Hematopoietic multipotent progenitor cell treated with erythropoietin and hydrocortisone succinate and interleukin-3 and kit ligand, for 17 days (in vitro differentiated cells): ENCODE measurements at places on chromosomes 5 and 9.
A peak's percentile ranks its signal among the peaks of the same experiment; 100 is the strongest.

DNA sequence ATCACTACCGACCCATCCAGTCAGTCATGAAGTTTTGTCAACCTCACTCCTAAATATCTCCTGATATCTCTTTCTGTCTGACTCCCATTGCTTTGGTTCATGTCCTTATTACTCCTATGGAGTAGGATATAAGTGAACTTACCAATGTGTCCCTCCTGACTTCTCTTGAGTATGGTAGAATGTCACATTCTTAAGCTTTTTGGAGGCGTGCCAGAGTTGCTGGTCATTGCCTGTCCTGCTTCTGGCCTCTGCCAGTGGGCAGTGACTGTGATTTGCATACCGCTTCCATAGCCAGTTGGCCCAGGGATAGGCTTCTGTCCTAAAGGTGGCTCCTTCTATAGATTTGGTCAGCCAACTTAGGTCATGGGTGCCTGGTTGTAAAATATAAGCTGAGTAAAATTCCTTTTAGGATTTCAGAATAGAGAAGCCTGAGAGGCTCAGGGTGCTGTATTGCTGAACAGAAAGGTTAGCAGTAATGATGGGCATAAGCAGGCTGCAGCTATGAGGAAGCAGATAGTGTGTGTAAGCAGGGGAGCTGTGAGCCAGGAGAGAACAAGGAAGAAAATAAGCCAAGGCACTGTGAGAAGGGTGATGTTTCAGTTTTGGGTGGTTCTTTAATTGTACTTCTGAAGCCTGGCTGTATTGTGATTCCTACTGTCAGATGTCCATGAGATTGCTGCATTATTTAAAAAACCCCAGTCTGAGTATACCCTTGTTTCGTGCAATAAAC is 16.1 kb upstream of the MARCHF3 start:
- no peak for DNase-seq

- DNase-seq = no peak
These were observed 112.5 kb downstream of the WDR41 start for GRCh38 chr5:77379558-77380061.

- DNase-seq = no peak
These were observed 289.3 kb upstream of the WWC1 start for GRCh38 chr5:168002116-168002515.

DNA sequence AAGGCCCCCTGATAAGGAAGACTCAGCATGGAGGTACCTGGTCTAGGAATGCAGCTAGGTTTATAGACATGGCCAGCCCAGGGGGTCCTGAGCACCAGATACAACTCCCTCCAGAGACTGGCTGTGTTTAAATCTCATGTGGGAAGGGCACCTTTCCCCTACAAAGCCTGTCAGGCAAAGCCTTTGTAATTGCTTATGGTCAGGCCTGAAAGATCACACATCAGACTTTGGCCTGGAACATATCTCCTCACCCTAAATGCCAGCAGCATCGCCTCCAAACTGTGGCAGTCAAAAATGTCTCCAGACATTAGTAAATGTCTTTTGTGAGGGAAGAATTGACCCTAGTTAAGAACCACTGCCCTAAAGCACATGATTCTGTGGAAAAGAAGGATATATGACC is 51.6 kb upstream of the MACIR start:
- no peak for DNase-seq

DNA sequence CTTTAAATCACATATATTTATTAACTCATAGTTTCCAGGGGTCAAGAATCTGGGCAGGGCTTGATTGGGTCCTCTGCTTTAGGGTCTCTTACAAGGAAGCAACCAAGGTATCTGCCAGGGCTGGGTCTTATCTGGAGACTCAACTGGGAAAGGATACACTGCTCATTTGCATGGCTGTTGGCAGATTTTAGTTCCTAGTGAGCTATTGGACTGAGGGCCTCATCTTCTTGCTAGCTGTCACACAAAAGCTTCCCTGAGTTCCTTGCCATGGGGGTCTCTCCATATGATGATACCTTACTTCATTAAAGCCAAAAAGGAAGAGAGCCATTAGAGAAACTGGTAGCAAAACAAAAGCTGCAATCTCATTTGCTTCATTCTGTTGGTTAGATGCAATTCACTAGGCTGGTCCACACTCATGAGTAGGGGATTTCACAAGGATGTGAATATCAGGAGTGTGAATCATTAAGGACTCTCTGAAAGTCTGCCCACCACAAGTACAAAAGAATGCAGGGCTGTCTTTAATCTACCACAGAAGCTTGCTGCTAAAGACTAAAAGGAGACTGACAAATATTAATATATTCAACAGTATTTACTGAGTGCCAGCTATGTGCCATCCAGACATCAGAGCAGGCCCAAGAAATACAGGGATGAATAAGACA is 42.0 kb upstream of the TIMD4 start:
- no peak for DNase-seq

- no peak for DNase-seq
These were observed 455.3 kb upstream of the PTGER4 start for GRCh38 chr5:40224421-40224820.

- no peak for DNase-seq
These were observed 10.1 kb upstream of the RNF183 start for GRCh38 chr9:113313261-113313660.

DNA sequence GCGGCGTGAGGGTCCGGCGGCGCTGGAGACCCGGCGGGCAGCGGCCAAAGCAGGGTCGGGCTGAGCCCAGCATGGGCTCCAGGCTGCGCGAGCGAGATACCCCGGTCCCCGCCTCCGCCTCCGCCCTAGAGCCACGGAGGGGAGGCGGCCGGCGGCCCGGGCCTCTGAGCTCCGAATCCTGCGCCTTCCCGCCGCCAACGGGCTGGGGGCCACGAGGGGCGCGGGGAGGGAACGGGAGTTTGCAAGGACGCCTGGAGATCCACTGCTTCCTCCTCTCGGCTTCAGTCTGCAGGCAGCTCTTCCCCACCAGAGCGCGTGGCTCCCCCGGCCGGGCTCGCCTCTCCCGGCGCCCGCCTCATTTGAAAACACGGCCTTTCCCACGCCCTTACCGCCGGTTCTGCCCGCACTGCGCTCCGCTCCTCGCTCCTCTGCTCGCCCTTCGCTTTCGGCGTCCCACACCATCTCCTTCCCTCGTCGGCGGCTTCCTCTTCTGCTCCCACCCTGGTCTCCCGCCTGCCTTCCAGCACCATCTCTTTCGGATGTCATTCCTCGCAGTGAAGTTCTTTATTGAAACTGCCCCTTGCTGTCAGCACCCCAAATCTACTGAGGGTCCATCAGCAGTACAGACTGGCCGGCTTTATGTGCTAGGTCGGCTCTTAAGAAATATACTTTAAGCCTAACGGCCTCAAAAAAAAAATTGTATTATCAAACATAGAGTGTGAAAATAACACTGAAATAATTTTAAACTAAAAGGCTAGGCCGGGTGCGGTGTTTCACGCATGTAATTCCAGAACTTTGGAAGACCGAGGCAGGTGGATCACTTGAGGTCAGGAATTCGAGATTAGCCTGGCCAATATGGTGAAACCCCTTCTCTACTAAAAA is 105.0 kb upstream of the FAM120A start:
- no peak for DNase-seq

GRCh38 chr5:15260356-15261268 is 239.4 kb upstream of the FBXL7 start:
- DNase-seq = no peak

- no peak for DNase-seq
These were observed 1.1 kb upstream of the ADAMTSL1 start for GRCh38 chr9:18472841-18473251.

DNA sequence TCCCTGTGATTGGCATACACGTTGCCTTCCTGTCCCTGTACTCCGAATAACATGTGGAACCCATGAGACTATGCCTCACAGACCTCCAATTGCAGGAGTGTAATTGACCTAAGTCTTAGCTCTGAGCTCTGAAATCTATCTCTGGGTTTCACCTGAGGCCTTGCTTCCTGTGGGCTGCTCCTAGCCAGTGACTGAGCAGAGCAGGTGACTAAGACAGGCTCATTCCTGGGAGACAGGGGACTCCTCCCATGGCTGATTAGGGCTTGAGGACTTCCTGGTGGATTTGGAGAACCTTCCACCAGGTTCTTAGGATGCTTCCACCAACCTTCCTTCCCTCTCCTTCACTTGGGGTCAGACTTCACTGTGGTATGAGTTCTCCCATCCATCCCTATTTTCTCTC is 22.3 kb upstream of the MIER3 start:
- DNase-seq = no peak

GRCh38 chr5:85841653-85842052 is 776.1 kb upstream of the COX7C start:
- DNase-seq = no peak

DNA sequence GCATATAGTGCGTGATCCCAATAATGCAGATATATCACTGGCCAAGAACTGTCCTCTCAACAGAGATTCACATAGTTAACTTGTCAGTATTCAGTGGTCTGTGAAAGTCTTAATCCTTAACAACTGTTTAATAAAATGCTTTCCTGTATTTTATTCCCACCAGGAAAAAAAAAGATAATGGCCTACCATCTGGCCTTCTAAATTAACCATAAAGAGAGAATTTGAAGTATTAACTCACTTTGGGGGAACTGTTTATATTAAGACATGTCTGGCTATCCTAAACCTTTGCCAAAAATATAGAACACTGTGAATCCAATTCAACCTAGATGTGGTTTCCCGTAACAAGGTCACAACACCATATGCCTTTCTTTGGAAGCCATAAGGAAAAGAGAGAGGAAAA is 818 bp upstream of the FREM1 start:
- no peak for DNase-seq

DNA sequence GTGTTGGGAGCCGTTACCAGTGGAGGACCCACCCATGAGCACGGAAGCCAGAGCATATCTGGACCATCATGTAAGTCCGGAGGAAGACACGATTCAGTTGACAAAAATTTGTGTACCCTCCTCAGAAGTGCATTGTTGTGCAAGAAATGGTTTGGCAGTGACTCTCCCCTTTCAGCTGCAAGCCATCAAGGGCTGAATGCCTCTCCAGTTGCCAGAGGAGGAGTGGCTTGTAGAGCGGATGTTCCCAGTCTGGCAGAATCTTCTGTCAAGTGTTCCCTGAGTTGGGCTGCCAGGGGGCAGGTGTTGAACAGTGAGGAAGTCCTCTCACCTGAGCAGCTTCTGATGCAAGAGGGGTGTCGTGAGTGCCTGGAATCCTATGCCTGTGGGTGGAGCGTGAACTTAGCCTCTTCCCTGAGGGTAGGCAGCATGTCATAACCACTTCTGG is 27.6 kb upstream of the CDKN2AIPNL start:
- no peak for DNase-seq

DNA sequence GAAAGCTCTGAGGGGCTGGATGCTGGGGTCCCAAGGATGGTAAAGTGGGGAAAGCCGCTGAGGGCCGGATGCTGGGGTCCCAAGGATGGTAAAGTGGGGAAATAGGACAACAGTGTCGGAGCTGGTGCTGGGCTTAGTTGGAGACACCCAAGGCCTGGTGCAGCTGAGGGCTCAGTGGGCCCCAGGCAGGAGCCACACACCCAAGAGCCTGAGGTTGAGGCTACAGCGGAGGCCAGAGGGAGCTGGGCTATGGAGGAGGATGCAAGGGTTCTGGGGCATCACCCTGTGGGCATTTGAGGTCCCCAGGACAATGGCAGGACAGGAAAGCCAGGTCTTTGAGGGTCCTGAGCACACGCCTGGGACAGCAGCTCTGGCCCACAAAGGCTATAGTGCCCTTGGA is 19.1 kb upstream of the SLC9A3 start:
- no peak for DNase-seq

DNA sequence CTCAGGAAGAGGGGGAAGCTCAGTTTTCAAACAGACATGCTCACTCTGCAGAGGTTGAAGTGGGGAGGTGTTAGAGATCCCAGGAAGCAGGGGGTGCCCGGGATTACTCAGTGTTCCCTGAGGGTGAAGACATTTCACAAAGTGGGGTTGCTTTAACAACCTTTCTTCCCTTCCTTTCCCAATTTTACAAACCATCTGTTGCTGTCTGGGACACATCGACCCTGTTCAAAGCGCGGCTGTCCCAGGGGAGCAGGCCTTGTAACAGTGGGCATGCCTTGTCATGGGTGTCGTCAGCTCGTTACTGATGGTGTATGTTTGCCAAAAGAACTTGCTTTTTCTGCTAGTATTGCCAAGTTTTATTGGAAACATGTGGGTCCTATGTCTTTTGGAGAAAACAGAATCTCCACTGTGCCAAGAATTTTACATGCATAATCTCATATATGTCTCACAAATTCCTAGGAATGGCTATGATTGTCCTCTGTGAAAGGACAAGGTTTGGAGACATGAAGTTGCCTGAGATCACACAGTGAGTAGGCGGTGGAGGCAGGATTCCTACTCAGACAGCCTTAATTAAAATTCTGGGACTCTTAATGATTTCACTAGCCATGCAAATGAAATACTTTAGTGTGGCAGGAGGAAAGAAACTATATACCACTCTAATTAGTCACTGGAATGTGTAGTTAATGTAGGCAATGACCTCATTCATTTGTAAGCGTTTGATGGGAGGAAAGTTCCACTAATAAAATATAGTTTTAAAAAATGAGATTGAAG is 198.9 kb downstream of the NXNL2 start:
- no peak for DNase-seq

DNA sequence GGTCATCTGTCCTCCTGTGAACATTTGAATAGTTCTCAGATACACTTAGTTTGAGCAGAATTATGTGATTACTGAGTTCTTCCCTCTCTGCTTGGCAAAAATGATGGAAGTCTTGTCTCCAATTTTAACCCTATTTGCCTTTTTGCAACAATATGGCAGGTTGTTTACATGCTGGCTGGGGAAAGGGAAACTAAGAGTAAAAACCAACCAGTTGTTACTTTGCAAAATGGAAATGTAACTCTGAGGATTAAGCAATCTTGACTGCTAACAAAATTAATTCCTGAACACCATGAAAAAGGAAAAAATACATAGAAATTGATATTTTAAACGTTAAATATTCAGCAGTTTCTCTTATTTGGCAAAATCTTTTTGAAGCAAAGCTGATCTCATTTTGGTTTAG is 11.1 kb downstream of the SIT1 start:
- no peak for DNase-seq

DNA sequence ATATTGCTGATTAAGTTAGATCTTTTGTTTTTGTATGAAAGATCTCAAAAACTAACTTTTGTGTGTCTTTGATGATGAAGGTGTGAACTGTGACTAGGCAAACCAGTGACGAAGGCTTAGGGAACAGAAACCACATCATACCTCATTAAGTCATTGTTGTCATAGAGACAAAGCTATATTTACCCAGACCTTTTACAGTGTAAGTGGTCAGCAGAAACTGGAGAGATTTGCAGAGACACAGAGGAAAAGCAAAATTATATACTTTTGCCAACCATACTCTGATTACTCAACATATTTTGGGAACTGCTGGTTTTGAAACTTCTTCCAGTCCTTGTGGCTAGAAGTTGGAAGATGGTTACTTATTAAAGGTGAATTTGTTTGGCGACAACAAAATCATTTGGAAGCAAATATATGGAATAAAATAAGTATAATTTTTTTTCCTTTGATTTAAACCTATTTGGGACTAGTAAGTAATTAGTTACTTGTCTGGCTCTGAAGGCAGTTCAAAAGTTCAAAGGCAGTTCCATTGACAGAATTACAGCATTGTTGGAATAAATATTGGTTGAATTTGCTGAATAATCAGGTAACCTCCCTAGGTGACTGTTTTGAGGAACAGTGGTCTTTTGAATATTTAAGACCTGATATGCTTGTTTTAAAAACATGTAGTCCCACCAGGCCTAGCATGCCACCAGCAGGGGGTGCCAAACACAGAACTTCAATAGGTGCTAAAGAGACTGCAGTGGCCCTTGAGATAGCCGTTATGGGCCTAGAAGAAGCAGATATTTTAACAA is 103.8 kb downstream of the RPS23 start:
- peak; percentile 46 for DNase-seq

- DNase-seq = no peak
These were observed 137.3 kb downstream of the PHF2 start for GRCh38 chr9:93713716-93714115.
